Stimulated activated CD4-positive, alpha-beta T cell treated with anti-CD3 and anti-CD28 coated beads, Interleukin-1b, Interleukin-23, amount 100 ng/mL, for 1 hour (primary cell): ENCODE measurements at places on chromosomes 12 and 14.

DNA sequence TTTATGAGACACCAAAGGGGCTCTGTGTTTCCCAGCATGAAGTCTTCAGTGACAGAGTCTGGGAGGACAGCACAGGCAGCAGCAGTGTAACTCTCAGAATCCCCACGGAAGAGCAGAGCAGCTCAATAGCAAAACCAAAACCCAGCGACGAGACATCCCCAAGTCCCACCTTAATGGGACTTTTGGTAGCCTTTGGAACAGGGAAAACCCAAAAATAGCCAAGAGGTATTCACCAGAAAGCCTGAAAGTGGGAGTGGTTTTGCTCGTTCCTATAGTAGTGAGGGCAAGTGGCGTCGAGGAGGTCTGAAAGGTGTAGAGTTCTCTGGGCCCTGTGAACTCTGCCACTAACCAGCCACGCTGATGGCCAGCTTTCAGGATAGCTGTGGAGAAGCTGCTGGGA is 174.6 kb downstream of the ETV6 start:
- no peak for DNase-seq

DNA sequence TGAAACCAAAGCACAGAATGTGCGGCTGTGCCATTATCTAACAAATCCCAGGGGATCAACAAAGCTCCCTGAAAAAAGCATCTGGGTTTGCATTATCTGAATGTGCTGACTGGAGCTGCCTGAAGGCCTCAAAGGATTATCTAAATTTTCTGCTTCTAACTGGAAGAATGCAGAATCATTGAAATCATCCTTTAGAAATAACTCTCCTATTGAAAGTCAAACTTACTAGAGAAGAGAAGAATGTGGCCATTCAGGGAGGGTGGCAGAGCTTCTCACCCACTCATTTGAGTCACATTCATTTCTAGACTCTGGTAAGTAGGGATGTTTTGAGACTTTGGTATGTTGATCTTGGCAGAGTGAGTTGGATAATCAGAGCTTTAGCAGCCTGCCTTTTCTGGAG is 220.6 kb upstream of the RGS6 start:
- DNase-seq = no peak

GRCh38 chr12:131365821-131366260 is 345.0 kb upstream of the SFSWAP start:
- no peak for DNase-seq

- DNase-seq = no peak
Measured at GRCh38 chr12:107091989-107092641, 1.2 kb downstream of the CRY1 start.

DNA sequence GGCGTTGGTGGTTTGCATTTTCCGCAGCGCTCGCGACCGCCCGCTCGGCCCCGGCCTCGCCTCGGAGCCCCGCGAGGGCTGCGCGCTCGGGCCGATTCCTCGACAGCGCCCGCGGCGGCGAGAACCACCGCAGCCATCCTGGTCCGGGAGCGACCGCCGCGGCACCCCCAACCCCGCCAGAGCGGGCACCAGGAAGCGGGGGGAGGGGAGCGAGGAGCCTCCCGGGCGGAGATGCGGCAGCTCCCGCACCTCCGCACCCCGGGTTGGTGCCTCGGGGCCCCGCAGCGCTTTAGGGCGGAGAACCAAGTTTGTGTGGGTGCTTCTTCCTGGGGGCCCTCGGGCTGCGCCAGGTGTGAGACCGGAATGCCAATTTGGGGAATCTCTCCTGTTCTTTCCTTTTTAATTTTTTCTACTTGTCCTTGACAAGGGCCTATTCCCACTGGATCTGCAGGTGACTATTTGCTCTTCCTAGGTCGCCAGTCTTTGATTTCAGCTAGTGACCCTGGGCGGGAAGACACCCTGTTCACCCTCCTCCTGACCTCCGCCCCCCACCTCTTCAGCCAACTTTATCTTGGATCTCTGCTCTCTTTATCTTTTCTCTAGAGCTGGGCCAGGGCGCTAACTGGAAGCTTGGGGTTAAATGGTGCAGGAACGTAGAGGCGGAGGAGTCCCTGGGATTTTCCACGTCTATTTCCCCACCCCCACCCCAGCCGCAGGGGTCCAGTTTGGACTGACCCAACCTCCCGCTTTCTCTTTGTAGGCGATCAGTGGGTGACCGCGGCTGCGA is at the start of gene SOCS2:
Gene SOCS2 (plus strand): TSS at position 751 of the 787 bp plus-strand sequence. CDS start 223 bp downstream, outside the sequence.
- DNase-seq = no peak

DNA sequence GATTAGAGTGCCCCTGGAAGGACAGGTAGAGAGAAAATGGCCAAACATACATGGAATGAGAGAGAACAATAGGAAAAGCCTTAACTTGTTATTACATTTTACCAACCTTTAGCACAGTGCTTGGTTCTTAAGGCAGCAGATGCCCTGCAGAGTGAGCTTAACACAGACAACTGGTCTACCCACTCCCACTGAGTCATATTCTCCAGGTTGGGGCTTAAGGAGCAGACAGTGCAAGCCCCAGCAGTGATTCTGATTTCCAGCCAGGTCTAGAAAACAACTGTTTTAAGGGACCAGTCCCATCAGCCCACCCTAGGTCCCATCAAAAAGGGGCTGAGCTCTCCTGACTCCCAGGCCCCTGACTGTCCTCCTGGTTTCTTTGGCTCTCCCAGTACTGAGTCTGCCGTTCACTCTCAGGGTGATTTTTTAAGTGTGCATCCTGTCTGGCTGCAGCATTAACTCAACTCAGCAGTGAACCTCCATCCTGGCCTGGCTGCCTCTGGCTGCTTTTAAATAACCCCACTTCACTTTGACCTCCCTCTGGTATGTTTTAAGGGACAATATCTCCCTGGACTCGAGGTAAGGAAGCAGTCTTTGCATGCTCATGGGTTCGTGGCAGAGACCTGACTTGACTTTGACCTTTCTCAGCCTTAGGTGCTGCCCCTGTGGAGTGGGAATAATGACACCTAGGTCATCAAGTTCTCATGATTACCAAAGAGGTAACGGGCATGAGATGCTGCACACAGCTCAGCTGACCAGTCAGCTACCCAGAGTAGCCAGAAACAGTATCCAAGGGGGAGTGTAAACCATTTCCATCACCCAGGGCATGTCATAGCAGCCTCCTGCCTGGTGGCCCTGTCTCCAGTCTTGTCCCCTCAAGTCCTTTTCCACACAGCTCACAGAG is 210.7 kb upstream of the PWP1 start:
- DNase-seq = no peak
